ENCODE measurements at places on chromosomes 5 and 9.
A peak's percentile ranks its signal among the peaks of the same experiment; 100 is the strongest.

DNA sequence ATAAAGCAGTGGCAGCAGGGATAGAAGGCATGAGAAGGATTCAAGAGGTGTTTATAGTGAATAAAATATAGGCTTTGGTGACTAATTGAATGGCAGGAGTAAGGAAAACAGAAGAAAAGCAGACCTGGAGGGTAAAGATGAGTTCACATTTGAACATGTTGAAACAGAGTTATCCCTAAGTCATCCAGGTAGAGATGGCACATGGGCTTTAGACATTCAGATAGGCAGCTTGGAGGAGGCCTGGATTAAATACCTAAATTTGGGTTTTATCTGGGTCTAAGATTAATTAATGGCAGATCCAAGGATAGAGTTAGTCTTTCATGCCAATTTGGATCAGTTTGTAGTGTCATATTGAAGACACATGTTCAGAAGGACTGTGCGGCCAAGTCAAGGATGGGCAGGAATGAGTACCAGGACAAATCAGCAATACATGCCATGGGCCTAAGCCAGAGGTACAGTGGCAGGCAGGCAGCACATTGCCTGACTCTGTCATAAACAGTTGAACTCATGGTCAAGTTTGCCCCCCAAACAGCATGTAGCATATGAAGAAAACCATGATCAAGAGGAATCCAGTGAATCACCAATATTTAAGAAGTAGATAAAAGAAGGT, 115.5 kb upstream of the SLC12A2 start:
- DNase-seq, result no peak

- DNase-seq, result no peak
Measured at GRCh38 chr5:26572480-26572879, 465.9 kb downstream of the CDH9 start.

DNA sequence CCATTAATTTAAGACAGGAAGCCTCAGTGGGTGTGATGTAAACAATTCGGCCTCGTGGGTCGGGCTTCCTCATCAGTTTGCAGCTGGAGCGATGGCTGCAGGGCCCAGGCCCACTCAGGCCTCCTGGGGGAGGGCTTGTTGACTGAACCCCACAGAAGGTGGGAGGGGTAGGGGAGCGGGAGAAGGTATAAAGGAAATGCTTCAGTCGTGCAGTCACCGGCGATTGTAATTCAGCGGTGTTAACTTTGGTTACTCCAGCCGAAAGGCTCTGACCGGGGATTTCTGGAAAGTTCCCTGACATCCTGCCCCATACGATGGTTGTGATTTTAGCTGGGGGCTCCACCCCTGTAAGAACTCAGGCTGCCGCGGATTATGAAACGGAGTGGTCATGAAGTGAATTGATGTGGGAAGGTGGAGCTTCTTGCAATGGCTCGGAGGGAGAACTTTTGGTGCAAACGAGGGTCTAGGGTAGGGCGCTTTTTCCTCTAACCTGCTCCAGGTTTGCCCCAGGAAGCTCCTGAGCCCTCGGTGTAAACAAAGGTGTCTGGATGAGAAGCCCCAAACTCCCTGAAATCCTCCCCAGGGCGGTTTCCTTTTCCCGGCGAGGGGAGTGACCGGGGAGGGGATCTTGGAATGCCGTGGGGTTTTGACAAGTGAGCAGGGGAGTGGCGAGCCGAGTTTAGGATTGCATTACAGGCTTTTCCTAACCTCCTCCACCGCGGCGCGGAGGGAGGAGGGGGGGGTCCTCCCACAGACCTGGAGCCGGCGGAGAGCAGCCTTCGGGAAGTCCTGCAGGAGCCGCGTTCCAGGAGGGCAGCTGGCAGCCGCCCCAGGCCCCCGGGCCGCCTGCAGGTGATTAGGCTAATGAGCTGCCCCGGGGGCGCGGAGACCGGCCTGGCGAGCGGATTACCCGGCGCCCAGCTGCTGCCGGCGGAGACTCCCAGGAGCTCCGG, 215.5 kb downstream of the PDZD2 start:
- no peak for DNase-seq

GRCh38 chr5:161547738-161548486, 1.4 kb upstream of the GABRB2 start:
- DNase-seq, result no peak

DNA sequence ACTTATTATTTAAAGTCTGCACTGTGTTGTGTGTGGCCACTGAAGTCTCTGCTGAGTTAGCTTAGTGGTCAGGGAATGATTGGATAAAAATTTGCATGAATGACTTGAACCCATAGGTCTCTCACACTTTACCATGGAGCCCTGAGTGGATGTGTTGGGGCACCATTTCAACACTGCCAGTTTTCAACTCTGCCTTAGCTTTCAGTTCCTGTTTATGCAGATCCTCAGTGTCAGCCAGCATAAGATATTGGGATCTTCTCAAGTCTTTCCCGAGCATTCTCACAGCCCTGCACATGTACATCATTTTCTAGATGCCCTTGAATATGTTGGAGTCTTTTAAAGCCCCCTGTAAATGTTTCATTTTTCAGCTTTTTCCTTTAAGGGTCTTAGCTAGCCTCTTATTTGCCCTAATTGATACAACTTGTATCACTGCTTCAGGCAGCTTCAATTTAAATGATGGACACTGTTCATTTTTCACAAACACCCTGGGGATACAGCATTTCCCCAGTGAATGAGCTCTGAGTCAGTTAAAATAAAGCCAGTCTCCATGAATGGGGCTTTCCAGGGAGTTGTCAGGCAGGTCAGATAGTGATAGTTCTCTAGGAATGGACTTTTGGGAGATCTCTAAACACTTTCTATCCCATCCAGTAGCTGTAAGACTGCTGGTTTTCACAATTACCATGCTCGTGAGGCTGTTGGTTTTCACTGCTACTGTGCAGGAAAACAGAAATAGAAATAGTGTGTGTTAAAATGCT, 211.9 kb upstream of the PAPPA start:
- DNase-seq, result no peak

DNA sequence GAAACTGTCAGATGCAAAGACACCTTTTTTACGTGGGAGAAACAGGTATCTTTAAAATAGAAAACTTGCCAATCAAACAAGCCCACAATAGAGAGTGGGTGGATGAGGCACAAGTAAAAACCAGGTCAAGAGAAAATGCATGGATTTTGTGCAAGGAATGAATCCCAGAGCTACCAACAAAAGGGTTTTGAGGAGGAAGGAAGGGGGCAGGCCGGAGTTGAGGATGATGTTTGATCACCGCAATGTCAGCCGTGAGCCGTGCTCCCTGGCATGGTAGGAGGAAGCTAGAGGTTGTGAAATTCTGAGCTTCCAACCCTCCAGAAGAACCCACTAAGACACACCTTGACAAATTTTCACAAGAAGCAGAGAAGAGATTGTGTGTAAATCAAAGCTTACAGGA, 53.2 kb downstream of the HRH2 start:
- DNase-seq, result no peak

- no peak for DNase-seq
Measured at GRCh38 chr5:125005266-125005665, 258.8 kb upstream of the ZNF608 start.

DNA sequence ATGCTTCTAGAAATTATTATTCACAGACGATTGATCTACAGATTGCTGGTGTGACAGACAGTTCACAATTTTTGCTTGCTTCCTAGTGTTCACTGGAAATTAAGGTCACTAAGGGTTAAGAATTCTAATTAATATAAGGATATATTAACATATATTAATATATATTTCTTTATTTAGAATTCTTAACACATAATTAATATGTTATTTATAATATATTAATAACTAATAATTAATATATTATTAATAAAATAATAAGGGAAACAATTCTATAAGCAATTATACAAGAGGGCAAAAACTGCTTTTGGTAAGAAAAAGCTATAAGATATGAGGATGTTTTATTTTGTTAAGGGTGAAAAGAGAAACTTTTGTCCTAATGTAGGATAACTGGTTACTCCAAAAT, 56.3 kb downstream of the PDE6A start:
- DNase-seq, result no peak

- peak; percentile 14 for DNase-seq
Measured at GRCh38 chr9:5767968-5768932, 64.7 kb downstream of the ERMP1 start.

DNA sequence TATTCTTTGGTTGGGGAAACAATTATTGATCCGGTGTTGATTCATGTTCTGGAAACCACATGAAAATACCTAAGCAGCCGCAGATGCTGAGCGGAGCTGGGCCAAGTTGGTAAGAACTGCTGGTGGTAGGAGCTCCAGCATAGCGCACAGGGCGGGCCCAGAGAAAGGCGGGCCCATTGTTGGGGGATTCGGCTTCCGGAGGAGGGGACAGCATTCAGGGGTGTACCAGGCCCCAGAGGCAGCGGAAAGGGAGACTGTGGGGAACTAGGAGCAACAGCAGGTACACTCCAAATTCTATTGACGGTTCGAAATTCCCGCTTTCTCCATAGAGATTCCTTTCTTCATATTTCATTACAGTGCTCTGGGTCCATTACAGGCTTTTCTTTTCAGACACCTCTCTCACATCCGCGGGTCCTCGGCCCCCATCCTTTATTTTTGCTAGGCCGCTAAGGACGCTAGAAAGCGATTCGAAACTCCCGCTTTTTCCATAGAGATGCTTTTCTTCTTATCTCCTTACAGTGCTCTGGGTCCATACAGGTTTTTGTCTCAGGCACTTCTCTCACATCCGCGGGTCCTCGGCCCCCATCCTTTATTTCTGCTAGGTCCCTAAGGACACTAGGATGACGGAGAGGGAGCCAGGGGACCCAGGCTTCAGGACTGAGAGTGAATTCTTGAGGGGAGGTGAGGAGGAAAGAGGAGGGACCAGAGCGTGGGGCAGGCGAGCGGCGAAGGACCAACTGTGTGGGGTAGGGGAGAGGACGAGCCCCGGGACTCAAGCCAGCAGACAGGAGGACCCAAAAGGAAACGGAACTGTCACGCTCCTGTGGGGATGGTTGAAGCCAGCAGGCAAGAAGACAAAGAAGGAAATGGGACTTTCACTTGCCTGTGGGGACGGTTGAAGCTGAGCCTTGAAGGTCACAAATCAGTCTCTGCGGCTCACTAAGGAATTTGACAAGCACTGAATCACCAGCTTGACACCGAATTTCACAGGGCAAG, at the start of gene CCDC152:
TSS of gene CCDC152 (plus strand) at position 213 of the 996 bp plus-strand sequence. CDS start 2,304 bp downstream, outside the sequence.
- DNase-seq, result peak; percentile 70

Measured in activated T-cell treated with anti-CD3 and anti-CD28 coated beads, Interleukin-2, amount 50 U/mL, for 72 hours (primary cell).